HepG2 (cell line): ENCODE measurements at places on chromosomes 12 and 14. TPM values are rescaled to one million over a fixed set of nuclear protein-coding genes. Genes with fewer than 3 reads are reported as not detected.

The DTX1 gene
- total RNA-seq, result not detected in 2 replicates

The CCDC88C gene
- 10.4 and 11.7 TPM in 2 replicates for total RNA-seq

The TCTN1 gene
- total RNA-seq, result 8.9 and 16.0 TPM in 2 replicates

The INSM2 gene
- total RNA-seq, result not detected in 2 replicates

The TPI1 gene
- total RNA-seq, result 945 and 1,237 TPM in 2 replicates

The KRT72 gene
- total RNA-seq, result not detected in 2 replicates

The CCDC196 gene
- total RNA-seq, result not detected in 2 replicates
